Astrocyte (in vitro differentiated cells and primary cell): ENCODE measurements at places on chromosomes 6 and 20.

DNA sequence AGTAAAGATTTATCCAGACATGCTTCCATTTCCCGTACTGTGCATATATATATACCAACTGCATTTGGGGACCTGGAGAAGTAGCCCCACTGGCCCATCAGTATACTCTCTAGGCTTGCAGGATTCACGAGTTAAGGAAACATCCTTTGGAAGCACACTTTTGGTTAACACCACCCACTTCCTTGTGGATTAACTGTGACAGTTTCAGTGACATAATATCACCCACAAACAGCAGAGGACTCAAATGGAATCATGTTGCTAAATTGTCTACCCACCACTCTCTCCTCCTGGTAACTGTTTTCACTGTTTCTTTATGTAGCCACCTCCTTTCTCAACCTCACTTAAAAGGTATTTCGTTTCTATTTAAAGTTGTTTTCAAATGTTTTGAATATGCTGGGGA, 55.0 kb downstream of the PROKR2 start:
- DNase-seq = no peak

DNA sequence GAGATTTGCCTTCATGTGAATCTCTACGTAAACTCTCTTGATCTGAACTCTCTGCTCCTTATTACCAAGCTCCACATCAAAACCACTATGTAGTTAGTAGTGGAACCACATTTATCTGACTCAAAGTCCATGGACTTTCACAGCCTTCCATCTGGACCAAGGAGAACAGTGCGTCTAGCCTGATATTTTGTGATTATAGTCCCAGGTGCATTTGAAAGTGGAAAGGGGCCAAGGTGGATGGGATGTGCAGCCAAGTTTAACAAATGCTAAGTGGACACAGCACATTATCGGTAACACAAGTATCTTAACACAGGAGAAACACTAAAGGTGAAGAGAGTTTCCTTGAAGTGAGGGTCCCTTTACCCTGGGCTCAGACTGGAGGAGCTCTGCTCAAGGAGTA, 281.2 kb upstream of the SGK1 start:
- DNase-seq = no peak

DNA sequence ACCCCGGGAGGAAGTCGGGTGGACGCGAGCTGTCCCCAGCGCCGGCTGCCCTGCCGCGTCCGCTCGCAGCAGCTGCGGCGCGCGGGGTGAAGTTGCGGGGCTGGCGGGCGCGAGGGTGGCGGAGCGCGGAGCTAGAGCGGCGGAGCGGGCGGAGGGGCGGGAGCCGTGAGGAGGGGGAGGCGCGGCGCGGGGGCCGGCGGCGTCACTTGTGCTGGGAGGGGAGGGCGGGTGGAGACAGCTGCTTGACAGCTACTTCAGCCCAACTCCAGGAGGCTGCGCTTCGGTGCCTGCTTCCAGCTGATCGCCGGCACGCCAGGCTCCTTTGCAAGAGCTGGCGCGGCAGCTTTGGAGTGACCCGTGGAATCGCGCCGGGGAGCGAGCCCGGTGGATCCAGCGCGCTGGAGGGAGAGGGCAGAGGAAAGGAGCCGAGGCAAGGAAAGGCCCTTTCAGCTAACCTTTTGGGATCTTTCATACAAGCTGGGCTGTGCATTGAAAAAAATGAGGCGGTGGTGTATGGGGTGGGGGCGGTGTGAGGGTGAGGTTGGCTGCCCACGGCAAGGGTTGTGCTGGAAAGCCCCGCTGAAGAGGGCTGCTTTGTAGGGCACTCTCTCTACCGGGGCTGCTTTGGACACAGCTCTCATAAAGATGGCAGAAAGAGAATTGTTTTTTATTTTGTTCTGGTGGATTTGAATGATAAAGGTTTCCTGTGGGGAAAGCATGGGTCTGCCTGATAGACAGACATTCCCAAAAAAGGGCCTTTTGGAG, 24.6 kb downstream of the RIPOR2 start:
- DNase-seq = peak; percentile 47

- DNase-seq = no peak
Observed at GRCh38 chr6:56807326-56807988, 147.4 kb upstream of the BEND6 start.

- DNase-seq = peak; percentile 72
Observed at GRCh38 chr20:23145281-23145700, 59.2 kb upstream of the CD93 start.

GRCh38 chr6:45966340-45966739, 49.3 kb downstream of the CLIC5 start:
- DNase-seq = peak; percentile 4

- no peak for DNase-seq
Observed at GRCh38 chr20:51259455-51259854, 236.5 kb upstream of the KCNG1 start.

GRCh38 chr6:37919417-37920157, 100.1 kb downstream of the ZFAND3 start:
- peak; percentile 77 for DNase-seq

- DNase-seq = no peak
Observed at GRCh38 chr6:157955675-157956074, 26.0 kb upstream of the SYNJ2 start.

- DNase-seq = no peak
Observed at GRCh38 chr6:109471105-109471810, 11.8 kb downstream of the ZBTB24 start.
